ENCODE measurements at places on chromosomes 12 and 14. TPM values are rescaled to one million over a fixed set of nuclear protein-coding genes. Genes with fewer than 3 reads are reported as not detected.

DNA sequence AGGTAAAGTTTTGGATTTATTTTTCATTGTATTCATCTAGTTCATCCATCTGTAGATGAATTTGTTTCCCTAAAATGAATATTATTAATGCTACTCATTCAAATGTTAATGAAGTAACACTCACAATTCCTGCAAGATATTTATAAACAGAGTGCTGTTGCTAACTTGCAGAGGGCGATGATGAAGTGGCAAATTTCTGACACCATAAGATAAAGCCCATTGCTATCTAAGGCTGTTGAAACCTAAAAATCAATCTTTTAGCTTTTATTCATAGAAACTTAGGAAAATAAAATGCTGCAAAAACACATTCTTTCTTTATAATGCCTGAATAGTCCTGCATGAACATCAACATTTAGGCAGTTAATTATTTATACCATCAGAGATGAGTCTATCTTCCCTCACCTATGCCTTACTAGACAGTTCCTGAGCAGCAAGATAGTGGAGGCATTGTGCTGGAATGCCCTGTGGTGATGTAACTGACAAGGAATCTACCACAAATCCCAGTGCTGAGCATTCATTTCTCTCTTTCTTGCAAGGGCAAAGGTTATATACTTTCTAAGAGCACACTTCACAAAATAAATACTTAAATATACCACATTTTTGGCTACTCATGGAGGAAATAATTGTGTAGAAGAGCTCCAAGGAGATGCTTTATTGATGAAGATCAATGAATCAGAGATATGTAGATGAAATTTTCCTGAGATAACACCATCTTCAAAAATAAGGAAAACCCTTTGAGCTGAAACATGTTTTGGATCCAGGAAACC, 57.6 kb downstream of the LMNTD1 start:
- no peak for DNase-seq

GRCh38 chr12:68240975-68241374, 12.4 kb downstream of the IL22 start:
- no peak for DNase-seq

GRCh38 chr14:92880851-92881250, 42.1 kb upstream of the CHGA start:
- no peak for DNase-seq

DNA sequence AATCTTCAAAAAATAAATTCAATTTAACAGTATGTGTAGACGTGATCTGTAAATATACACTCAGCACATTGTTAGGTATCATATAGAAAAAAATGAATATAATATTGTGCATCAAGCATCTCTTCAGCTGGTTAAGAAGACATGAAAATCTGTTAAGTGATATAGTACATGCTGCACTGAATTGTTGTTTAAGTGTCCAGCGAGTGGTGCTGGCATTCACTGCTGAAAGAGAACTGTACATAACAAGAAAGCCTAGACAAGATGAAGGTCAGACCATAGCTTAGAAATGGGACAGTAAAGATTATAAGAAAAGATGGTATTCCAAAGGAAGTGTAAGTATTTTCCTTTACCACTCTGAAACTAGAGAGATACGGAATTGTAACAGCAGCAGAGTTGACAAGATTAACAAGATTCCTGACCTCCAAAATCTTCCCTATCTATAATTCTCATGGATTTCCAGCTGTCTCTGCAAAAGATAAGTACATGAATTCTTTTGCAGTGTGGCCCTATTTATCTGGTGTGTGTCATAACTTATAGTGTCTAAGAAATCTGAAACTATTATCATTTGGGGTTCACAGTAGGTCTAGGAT, 198.6 kb downstream of the FLRT2 start:
- DNase-seq, result no peak

Gene ACAD10
- 75.7 TPM for total RNA-seq

Gene CACNA2D4
- 1.5 TPM for total RNA-seq

Gene GEMIN2
- total RNA-seq, result 19.5 TPM

All from suprapubic skin (tissue), 4 donors.